Esophagus mucosa (tissue), 1 donor: ENCODE measurements at places on chromosomes 2 and 18. TPM values are rescaled to one million over a fixed set of nuclear protein-coding genes. Genes with fewer than 3 reads are reported as not detected.

The LOXHD1 gene
- total RNA-seq, result 0.12 TPM

The SP9 gene
- total RNA-seq, result not detected

The PIEZO2 gene
- total RNA-seq, result 0.76 TPM

The TM4SF20 gene
- not detected for total RNA-seq

The PDCL3 gene
- total RNA-seq, result 24.4 TPM

The ABCA12 gene
- 14.2 TPM for total RNA-seq

The BCL11A gene
- 43.0 TPM for total RNA-seq

The SPC25 gene
- 6.0 TPM for total RNA-seq

The DSG2 gene
- 22.4 TPM for total RNA-seq

The PTMA gene
- 924 TPM for total RNA-seq

The SLC9A4 gene
- total RNA-seq, result 0.08 TPM

The DOK6 gene
- total RNA-seq, result 0.04 TPM

The TSPYL6 gene
- not detected for total RNA-seq

GRCh38 chr18:44823782-44824181 lies 143.1 kb downstream of the SETBP1 start:
- ATAC-seq, result peak; percentile 87

DNA sequence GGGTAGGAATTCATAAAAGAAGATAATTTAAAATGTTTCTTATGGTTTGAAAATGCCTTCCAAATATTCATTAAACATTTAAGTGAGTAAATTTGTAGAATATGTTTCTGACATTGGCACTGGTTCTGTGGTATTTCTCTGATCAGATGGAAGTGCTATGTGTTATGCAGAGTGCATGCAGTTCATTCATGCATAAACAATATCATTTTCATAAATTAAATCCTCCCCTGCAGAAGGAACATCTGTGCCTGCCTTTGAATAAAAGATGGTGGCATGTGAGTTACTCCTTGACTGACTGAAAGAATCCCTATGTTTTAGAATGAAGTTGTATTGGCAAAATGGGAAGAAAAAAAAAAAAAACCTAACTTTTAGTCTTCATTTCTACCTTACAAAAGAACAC lies 5.9 kb downstream of the NEUROD1 start:
- no peak for ATAC-seq

GRCh38 chr2:150690261-150690660 lies 202.8 kb upstream of the RND3 start:
- ATAC-seq, result no peak

DNA sequence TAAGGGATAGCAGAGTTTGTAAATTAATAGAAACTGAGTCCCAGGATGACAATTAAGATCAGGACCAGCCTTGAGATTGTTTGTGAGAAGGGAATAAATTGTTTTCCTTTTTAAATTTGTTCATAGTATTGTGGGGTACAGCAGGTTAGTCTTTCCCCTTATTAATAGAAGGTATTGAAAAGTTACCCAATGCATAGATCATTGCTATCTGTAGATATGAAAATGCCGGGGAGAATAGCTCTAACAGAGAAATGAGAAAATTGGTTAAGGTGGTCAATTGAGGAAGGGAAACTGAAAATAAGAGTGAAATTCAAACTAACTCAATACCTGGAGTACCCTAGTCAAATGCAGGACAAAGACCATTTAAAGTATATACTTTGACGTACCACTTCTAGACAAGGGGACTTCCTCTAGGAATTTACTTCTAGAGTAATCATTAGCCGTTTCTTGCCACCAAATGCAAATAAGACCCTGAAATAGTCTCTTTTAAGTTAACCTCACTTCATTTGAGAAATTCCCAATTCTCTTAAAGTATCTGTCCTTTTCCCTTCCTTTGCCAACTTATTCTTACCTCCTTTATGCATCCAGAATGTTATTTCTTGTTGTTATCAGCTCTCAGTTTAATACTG lies 1224.4 kb upstream of the LRRTM1 start:
- no peak for ATAC-seq

DNA sequence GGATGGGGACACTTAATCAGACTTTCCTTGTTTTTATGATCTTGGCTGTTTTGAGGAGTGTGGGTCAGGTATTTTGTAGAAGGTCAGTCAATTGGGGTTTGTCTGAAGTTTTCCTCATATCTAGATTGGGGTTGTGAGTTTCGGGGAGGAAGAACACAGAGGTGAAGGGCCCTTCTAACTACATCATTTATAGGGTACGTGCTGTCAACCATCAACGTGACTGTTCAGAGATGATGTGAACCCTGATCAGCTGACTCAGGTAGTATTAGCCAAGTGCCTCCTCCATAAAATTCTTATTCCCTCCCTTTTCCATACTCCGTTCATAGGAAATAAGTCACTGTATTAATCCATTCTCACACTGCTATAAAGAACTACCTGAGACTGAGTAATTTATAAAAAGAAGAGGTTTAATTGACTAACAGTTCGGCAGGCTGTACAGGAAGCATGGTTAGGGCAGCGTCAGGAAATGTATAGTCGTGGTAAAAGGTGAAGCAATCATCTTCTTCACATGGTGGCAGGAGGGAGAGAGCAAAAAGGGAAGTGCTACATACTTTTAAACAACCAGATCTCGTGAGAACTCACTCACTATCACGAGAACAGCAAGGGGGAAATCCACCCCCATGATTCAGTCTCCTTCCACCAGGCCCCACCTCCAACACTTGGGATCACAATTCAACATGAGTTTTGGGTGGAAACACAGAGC lies 547.1 kb upstream of the LINC00305 start:
- no peak for ATAC-seq

DNA sequence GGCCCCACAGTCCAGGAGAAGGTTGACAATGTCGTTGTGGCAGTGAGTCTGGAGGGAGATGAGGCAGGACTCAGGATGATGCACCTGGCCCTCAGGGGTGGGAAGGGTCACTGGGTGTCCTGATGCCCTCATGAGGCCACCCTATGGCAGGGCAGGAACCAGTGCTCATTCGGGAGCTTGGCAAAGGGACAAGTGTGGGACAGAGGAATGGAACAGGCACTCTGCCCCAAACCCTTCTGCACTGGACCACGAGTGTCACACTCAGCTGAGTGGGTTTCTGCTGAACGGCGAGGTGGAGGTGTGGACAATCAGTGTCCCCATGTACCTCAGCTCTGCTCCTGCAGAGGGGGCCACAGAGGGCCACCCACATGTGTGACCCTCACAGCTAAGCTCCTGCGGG lies 32.0 kb downstream of the ANKMY1 start:
- no peak for ATAC-seq

GRCh38 chr2:51165534-51166260 lies 133.8 kb upstream of the NRXN1 start:
- ATAC-seq, result no peak

- ATAC-seq, result no peak
These were observed 234.3 kb downstream of the ALK start for GRCh38 chr2:29687121-29687520.

GRCh38 chr2:207253666-207254345 lies 88.1 kb upstream of the KLF7 start:
- ATAC-seq, result no peak
